Camera-type eye (tissue), 1 donor: ENCODE measurements at places on chromosomes 2 and 18. TPM values are rescaled to one million over a fixed set of nuclear protein-coding genes. Genes with fewer than 3 reads are reported as not detected.

NT5DC4 gene
- total RNA-seq = 0.22 TPM

CTAGE1 gene
- total RNA-seq = not detected

SPEG gene
- total RNA-seq = 17.4 TPM

NETO1 gene
- total RNA-seq = 49.0 TPM

MCFD2 gene
- total RNA-seq = 96.5 TPM

RUFY4 gene
- not detected for total RNA-seq

CDKL4 gene
- 4.1 TPM for total RNA-seq

KCNG3 gene
- total RNA-seq = 2.0 TPM

G6PC2 gene
- 4.2 TPM for total RNA-seq

ECEL1 gene
- total RNA-seq = 19.0 TPM

SERPINB4 gene
- total RNA-seq = not detected

LAMA1 gene
- 34.4 TPM for total RNA-seq

KLHL29 gene
- total RNA-seq = 31.6 TPM
